NCI-H774 (cell line): ENCODE measurements at places on chromosomes 3 and 15.

DNA sequence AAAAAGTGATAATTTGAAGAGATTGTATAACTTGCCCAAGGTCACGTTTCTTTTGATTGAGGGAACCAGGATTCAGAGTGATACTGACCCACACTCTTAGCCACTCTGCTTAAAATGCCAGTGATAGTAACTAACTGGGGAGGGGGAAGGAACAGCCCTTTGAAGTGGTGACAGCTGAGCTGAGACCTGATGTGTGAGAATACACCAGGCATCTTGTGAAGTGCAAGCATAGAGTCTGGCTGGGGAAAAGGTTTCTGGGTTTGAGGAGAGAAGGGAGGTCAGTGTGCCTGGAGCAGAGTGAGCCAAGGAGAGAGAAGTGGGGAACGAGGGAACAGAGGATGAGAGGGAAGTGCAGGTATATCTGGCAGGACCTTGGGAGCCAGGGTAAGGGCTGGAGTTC, 35.4 kb upstream of the SCAANT1 start:
- no peak for DNase-seq

DNA sequence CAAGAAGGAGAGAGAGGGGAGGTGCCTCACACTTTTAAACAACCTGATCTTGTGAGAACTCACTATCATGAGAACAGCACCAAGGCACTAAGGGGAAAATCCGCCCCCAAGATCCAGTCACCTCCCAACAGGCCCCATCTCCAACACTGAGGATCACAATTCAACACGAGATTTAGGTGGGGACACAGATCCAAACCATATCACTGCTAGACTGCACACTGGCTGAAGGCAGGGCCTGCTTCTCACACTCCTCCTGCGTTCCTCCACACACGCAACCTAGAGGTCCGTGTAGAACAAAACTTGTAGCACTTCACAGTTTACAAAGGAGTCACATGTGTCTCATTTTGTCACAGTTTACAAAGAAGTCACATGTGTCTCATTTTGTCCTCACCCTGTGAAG, 97.8 kb downstream of the DAPK2 start:
- no peak for DNase-seq

DNA sequence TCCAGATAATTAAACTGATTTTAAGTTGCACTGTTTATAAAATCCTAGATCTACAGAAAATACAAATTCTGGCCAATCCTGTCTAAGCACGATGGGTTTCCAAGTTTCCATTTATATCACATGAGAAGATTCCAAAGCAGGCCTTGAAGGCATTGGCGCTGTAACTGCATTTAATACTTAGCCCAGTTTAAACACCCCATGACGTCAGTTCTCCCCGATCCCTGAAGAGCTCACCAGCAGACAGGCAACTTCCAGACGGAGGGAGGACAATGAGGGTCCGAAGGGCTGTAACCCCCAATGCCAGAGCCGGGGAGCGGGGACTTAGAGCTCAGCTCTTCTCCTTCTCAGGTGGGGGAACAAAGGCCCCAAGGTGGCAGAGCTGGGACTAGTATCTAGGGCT, 117.3 kb downstream of the XXYLT1 start:
- no peak for DNase-seq

GRCh38 chr3:110856916-110857315, 214.7 kb upstream of the NECTIN3 start:
- no peak for DNase-seq

- DNase-seq: no peak
These were observed 30.7 kb upstream of the CHD2 start for GRCh38 chr15:92869263-92869940.
